ENCODE measurements at places on chromosomes 7 and 10. TPM values are rescaled to one million over a fixed set of nuclear protein-coding genes. Genes with fewer than 3 reads are reported as not detected.

Gene GCK
- polyA plus RNA-seq: 3.0 TPM

Gene TWIST1
- polyA plus RNA-seq: 7.9 TPM

Gene TPK1
- polyA plus RNA-seq: 9.9 TPM

Gene MRM2
- 39.6 TPM for polyA plus RNA-seq

Gene OR13A1
- polyA plus RNA-seq: 0.15 TPM

Gene DIP2C
- polyA plus RNA-seq: 23.4 TPM
